ENCODE measurements at places on chromosomes 13 and 19.
A peak's percentile ranks its signal among the peaks of the same experiment; 100 is the strongest.

- DNase-seq, result no peak
Measured at GRCh38 chr13:105814902-105815250, 720.6 kb downstream of the EFNB2 start.

- DNase-seq, result no peak
Measured at GRCh38 chr19:48175578-48175977, 5.1 kb downstream of the ZSWIM9 start.

- no peak for DNase-seq
Measured at GRCh38 chr13:113192902-113193301, 15.6 kb downstream of the PCID2 start.

DNA sequence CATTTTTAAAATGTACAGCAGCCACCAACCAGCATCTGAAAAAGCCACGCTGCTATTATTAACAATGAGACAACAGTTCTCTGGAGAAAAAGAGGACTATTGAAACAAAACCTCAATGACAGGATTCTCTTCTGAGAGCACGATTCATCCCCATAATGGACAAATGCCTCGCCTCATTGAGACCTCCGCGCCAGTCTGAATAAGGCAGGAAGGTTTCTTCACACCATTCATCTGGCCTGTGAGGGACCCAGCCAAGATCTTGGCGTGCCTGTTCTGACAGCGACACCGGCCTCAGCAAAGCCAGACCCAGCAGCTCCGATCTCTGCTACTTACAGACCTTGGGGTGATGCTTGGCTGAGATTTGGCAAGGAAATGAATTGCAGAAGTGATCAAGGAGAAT, 14.8 kb downstream of the SMIM7 start:
- DNase-seq, result no peak

DNA sequence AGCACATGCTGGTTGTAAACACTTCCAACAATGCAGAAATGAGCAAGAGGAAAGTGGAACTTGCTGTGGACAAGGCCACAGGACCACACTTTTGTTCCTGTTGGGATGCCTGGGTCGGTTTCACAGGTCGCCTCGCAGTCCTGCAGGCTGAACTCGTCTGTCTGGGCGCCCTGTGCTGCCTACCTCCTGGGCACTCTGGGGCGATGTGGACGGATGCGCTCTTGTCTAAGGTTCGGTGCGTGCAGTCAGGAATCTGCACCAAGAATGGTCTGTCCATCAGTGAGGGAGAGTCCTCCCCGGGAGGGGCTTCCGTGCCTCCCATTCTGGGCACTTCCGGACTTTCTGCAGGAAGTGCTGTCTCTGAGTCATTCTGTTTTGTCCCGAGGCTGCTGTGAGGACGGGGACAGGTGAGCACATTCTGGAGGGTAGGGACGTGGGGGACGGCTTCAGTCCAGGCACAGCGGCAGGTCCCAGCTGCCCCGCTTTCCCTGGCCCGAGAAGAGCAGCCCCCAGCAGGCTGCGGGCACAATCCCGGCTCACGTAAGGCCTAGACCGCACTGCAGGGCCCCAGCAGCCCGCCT, 24.1 kb upstream of the SLITRK1 start:
- DNase-seq, result no peak

DNA sequence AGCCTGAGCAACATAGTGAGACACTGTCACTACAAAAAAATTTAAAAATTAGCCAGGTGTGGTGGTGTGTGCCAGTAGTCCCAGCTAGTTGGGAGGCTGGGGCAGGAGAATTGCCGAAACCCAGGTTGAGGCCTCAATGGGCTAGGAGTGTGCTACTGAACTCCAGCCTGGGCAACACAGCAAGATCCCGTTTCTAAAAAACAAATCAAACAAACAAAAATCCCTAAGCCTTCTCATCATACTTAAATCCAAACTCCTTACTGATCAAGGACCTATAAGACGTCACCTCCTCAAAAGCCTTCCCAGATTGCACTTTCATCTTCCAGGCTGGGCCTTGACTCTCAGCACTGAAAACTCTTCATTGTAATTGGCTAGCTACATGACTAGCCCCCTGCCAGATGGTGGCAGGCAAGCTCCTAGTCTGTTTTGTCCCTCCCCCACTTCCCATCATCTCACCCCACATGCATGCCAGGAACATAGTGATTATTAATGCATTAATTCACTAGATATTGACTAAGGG, 17.5 kb upstream of the NANOS3 start:
- peak; percentile 36 for DNase-seq

- DNase-seq, result no peak
Measured at GRCh38 chr13:32616883-32617511, 30.7 kb downstream of the PDS5B start.

GRCh38 chr19:17306285-17306714, 628 bp downstream of the MRPL34 start:
- no peak for DNase-seq

- no peak for DNase-seq
Measured at GRCh38 chr13:66623129-66623820, 606.9 kb downstream of the PCDH9 start.

DNA sequence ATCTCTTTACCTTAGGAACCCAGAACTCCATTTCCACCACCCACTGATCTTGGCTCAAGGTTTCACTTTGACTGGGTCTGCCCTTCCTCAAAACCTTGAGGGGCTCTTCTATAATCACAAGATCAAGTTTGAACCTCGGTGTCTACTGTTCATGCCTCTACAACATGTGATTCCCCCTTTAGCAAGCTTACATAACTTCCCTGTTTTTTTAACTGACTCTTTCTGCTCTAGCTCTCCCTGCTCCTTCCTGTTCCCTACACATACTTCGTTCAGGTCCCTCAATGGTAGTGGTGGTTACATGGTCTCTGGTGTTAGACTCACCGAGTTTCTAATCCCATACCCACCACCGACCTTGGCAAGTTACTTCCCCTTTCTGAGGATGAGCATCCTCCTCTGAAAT, 26.7 kb downstream of the CEACAM8 start:
- no peak for DNase-seq

- DNase-seq, result no peak
Measured at GRCh38 chr13:92259523-92259922, 861.1 kb downstream of the GPC5 start.

GRCh38 chr19:5804516-5805461, at the start of gene NRTN:
Gene NRTN (plus strand): TSS chr19:5805067. CDS start chr19:5824166, 19,099 bp downstream.
- no peak for DNase-seq

DNA sequence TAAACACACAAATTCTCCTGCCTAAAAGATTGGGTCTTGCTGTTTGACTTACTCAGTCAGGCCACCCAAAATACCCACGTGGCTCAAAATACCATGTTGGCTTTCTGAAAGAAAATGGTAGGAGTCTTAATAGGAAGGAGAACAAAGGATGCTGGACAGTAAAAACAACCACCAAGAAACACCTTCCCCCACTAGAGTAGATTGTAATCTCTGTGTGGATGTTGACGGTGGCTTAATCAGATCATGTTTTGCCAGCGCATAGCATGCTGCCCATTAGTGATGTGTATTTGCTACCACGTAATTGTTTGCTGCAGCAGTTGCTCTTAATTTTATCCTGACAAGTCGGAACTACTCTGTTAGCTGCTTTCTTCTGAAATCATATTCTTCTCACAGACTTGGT, 1229.3 kb upstream of the SLC10A2 start:
- peak; percentile 93 for DNase-seq

- DNase-seq, result peak; percentile 96
Measured at GRCh38 chr19:35869327-35870123, 1.2 kb downstream of the APLP1 start.

- DNase-seq, result peak; percentile 80
Measured at GRCh38 chr19:55369653-55370304, 484 bp downstream of the IL11 start.

- peak; percentile 43 for DNase-seq
Measured at GRCh38 chr19:47446534-47447469, 24.9 kb downstream of the SLC8A2 start.

All from SK-N-DZ (cell line).